ENCODE measurements at places on chromosomes 1 and 21.

DNA sequence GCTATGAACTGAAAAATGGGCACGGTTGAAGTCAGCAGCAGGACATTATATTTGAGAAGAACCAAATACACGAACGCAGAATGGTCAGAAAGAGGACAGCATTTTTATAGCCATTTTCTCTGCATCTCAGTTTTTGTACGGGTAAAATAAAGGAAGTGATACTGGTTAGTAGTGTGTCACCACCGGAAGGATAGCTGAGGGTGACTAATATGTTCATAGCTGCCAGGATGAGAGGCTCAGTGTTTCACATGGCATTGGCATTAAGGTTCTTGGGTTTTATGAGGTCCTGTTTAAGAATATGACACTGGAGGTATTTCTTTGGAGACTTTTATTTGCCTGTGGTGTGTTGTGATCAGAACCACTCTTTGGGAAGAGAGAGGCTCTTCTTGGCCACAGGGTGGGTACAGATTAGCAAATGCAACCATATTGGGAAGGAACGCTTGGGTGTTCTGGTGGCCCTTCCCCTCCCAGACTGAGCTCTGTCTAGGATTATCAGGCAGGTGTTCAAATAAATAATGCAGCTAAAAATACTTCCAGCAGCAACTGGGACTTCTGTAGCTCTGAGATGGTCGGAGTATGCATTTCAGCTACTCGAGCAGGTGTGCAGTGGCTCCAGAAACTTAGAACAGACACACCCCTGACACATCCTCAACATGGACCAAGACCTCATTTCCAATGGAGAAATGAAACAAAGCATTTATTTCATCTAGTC lies 158.2 kb downstream of the PBX1 start:
- no peak for DNase-seq

DNA sequence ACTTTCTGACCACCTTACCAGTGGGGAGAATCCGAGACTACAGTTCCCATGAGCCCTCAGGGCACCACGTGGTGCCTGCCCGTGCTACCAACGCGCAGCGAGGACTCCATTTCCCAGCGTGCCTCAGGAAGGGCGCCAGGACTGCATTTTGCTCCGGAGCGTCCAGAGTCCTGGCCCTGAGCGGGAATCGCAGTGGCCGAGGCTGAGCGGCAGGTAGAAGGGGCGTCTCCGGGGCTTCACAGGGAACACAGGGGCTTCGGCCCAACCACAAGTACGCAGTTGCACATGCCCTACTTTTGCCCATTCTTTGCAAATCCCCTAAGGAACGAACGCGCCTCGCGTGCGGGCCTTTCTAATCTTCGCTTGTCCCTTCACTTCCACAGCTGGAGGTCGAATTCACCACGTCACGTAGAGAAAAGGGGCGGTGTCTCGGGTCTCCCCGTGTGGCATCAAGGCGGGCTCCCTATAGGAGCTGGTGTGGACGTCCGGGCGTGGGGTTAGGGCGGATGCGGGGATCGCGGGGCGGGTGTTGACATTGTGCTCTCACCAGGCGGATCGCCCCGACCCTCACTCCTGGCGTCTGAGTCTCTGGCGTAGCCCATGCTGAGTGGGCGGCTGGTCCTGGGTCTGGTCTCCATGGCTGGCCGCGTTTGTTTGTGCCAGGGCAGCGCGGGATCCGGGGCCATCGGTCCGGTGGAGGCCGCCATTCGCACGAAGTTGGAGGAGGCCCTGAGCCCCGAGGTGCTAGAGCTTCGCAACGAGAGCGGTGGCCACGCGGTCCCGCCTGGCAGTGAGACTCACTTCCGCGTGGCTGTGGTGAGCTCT lies at the start of gene BOLA1:
Gene BOLA1 (plus strand): TSS at position 109 of the 825 bp plus-strand sequence. CDS start 492 bp downstream, at position 601.
- DNase-seq: peak; percentile 71

- no peak for DNase-seq
These were observed 6.3 kb upstream of the SELENON start for GRCh38 chr1:25793585-25794170.

DNA sequence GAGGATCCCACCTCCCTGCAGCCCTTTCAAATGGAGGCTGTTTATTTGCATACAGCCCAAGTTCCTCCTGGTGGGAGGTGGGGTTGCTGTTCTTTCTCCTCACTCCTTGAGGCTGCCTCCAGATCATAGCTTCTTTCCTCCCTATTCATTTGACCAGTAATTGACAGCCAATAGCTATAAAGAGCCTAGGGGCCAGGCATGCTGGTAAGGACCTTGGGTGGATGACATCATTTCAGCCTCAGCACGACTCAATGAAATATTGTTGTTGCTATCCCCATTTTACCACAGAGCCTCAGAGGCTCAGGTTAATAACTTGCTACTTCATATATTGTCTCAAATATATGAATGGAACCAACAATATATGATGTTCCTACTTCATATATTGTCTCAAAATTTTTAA lies 31.1 kb downstream of the ZSCAN20 start:
- no peak for DNase-seq

GRCh38 chr1:20530306-20530705 lies 22.1 kb upstream of the FAM43B start:
- DNase-seq: no peak

DNA sequence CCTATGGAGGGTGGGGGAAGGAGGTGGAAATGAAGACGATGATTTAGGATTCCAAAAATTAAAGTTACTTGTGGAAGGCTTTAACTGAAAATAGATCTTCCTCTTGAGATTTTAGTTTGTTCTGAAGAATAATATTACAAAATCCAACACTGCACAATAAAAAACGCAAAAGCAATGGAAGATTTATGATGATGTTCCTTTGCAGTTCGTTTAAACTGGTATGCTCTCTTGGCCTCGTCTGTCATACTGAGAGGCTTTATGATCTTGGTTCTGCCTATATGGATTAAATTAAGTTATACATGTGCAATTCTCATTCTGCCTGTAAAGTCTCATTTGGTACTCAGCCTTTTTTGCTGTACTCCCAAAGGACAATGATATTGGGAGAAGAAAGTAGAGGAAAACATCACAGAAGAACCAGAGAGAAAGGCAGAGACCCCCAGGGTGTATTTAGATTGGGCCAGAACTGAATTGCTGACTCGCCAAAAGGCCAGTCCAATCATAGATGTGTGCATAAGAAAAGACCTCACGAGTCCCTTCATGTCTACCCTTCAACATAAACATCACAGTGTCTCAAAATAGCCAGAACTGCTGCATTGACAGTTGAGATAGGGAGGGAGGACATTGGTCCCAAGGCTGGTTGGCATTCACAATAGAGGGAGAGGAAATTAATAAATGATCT lies 188.6 kb downstream of the GREM2 start:
- no peak for DNase-seq

DNA sequence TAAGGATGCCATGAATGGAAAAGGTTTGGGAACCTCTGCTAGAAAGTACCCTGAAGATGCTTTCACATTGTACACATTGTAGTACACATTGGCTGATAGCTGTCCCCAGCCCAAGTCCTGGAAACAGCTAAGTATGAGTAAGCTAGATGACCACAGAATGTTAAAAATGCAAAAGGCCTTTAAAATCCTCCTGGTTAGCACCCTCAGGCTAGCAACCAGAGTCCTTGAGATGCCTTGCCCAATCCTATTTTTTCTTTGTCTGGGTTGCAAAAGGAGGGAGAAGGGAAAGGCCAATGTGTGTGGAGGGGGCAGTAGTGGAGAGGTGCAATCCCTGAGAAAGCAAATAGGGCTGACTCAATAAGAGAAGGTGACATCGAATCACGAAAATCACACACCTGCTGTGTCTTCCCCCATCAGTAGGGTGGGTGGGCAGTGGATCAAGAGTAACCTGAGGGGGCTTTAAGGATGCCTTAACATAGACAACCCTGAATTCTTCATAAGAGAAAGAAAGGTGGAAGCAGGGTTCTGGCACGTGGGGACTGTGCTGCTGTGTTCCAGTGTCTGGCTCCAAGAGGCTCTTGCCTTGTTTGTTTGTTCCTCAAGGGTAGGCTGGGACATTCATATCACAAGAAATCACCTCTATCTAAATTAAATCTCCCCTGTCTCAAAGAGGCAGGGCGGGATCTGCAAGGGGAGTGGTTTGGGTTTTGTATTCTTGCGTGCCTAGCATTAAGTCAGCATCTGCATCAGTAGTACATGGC lies 266.2 kb upstream of the PLXNA2 start:
- DNase-seq: no peak

- no peak for DNase-seq
These were observed 15.9 kb downstream of the RCAN1 start for GRCh38 chr21:34598931-34599400.

DNA sequence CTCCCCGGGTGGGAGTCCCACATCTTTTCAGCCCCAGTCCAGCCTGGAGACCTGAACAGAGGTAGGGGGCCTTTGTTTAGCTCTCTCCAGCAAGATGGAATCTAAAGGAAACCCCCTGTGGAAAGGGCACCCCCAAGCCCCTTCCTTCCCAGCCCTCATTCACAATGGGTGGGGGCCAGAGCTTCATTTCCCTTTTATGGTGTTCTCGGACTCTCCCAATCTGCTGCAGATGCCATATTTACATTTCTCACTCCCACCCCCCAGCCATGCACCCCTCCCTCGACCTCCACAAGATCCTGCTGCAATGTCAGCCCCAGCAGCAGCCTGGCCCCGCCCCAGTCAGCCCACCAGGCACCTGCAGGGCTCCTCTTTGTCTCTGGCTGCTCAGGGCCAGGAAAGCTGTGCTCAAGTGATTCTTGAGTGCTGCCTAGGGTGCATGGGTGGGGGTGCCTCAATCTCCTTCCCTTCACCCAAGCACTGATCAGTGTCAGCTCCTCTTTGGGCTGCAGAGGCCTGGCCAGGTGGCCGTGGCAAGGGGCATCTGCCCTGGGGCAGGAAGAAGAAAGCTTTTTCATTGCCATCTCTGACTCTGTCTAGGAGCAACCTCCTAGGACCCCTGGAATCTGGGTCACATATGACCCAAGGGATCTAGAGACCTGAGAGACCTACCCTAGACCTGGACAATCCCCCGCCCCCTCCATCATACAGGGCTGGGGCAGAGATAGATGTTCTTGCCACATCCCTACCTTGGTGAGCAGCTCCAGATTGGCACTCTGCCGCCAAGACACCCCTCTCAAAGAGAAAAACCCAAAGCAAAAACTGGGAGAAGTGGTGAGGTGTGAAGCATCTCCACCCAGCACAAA lies 1.7 kb downstream of the KIF21B start:
- DNase-seq: no peak

GRCh38 chr1:83998498-83999315 lies at the start of gene TTLL7:
Gene TTLL7, minus strand, starts transcription at chr1:83999132. Its CDS starts 46,921 bp downstream, at chr1:83952211.
- DNase-seq: peak; percentile 38

DNA sequence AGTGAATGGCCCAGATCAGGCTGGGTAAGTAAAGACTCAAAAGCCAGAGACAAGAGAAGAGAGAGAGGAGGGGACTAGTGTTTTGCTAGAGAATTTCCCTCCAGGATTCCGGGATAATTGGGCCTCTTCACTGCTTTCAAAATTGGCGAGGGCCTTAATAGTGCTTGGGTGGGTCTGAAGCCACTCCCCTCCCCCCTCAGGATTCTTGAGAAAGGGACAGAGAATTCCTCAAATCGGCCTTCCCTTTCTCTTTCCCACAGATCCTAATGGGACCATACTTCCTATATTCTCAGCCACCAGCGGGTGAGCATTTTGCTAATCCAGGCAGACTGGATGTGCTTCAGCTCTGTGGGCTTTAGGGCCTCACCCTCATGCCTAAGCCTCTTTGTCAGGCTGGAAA lies 11.9 kb downstream of the SFN start:
- DNase-seq: no peak

DNA sequence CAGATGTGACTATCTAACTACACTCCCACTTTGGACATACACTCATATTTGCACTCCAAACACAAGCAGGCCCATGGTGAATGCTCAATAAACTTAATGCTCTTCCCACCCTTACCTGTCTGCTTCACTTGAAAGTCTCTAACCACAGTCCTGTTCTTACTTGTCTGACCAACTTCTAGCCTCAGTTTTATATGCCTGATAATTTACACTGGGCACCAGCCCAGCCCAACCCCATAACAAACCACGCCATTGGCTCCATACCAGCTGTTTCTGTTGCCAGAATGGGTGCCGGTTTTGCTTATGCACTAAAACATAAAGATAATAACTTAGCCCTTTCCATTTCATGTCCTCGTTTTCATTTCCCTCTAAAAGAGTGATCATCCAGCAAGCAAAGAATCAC lies 395.4 kb downstream of the NTNG1 start:
- no peak for DNase-seq

GRCh38 chr1:201791779-201792173 lies 37.2 kb upstream of the IPO9 start:
- no peak for DNase-seq

GRCh38 chr1:162822391-162823200 lies 32.1 kb downstream of the HSD17B7 start:
- no peak for DNase-seq

GRCh38 chr1:154348429-154349076 lies 23.2 kb downstream of the ATP8B2 start:
- DNase-seq: no peak

- no peak for DNase-seq
These were observed 14.1 kb downstream of the IFFO2 start for GRCh38 chr1:18942340-18942739.

DNA sequence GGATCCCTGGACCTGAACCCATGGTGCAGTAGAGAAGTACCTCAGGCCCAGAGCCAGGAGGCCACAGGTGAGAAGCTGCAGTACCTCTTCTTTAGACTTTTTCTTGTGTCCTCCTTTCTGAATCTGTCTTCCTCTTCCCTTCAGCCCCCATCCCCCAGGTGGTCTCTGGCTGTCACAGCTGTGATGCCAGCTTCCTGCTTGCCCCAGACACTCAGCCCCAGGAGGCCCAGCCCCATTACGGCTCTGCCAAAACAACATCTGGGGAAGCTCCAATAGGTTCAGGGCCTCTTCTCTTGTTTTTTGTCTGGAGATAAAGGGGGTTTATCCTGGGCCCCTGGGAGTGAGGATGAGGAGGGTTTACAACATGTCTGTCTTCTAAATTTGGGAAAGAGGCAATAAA lies 9.5 kb upstream of the BTG2 start:
- DNase-seq: no peak

DNA sequence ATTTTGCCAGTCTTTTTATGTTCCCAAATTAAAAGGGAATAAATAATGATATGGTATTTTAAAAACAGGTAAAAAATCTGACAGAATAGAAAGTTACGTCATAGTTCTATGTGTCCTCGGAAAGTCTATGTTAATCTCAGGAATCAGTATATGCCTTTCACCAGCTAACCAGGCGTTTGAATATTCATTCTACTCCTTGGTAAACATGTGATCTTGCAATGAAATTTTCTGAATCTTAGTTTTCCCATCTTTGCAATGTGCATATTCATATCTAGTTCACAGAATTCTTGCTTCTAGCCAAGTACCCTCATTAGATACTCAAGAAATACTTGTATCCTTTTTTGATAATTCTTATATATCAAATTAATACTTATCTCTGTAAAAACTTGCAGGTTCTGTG lies 179.4 kb downstream of the ZP4 start:
- no peak for DNase-seq

Data from stimulated activated CD8-positive, alpha-beta memory T cell treated with anti-CD3 and anti-CD28 coated beads, Interleukin-4, amount 100 ng/mL, for 24 hours (primary cell).